WERI-Rb-1 (cell line): ENCODE measurements at places on chromosomes 2 and 18.

GRCh38 chr2:207423886-207424285 is 105.9 kb upstream of the CREB1 start:
- DNase-seq: no peak

DNA sequence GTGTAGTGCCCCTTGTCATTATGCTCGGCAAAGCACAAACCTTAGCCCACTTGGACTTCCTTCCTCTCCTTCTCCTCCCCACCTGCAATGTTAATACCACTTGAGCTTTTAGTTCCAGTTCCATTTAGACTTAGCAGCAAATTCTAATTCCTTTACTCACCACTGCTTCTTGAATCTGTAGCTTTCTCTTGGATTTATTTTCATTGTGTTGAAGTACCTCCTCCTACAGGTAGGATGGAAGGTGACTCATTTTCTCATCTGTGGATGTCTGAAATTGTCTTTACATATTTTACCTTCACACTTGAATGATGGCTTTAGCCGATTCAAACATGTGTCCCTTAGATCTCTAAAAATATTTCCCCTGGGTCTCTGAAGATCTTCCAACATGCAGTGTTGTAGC is 32.8 kb upstream of the BIN1 start:
- DNase-seq: no peak

GRCh38 chr18:58338141-58338540 is 290.8 kb downstream of the ALPK2 start:
- no peak for DNase-seq

DNA sequence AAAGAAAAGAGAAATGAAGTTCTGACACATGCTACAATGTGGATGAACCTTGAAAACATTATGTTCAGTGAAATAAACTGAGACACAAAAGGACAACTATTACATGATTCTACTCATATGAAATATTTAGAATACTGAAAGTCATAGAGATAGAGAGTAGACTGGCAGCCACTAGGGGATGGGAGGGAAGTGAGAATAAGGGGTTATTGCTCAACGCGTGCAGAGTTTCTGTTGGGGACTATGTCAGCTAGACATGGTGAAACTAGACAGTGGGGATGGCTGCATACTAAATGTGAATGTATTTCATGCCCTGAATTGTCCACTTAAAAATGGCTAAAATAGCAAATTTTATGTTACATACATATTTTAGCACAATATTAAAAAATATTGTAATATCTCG is 108.7 kb upstream of the ATL2 start:
- no peak for DNase-seq

GRCh38 chr2:225065882-225066281 is 23.6 kb upstream of the DOCK10 start:
- no peak for DNase-seq

GRCh38 chr2:2735041-2735440 is 404.0 kb upstream of the MYT1L start:
- DNase-seq: no peak

DNA sequence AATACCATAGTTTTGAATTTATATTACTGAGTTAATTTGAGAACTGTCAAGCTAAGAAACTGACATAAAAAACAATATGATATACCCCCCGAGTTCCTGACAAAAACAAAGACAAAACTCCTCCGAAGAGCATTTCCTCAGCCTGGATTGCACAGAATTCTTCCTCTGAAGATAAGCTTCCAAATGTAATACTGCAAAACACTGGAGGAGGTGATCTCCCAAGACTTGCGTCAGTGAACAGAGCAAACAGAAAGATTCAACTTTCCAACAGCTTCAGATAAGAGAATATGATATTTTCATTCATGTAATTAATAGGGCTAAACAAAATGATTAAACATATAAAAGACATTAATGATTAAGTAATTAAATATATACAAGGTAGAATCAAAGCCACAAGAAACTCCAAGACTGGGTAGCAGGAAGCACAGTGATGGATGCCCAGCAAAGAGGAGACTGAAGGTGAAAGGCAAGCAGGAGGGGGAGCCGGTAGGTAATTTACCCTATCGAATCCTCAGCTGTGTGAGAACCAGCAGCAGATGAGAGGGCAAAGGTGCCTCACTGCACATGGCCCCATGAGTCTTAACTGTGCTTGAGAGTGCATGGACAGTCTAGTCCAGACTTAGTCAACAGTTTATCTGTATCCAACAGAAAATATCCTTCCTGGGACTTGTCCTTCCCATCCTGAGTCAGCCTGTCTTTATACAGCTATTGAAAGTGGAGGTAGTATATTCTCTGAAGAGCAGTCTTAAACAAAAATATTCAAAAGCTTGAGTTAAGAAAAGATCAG is 18.3 kb upstream of the SERPINB3 start:
- DNase-seq: no peak

- DNase-seq: no peak
These were observed 217.1 kb downstream of the KLHL29 start for GRCh38 chr2:23602116-23602515.

DNA sequence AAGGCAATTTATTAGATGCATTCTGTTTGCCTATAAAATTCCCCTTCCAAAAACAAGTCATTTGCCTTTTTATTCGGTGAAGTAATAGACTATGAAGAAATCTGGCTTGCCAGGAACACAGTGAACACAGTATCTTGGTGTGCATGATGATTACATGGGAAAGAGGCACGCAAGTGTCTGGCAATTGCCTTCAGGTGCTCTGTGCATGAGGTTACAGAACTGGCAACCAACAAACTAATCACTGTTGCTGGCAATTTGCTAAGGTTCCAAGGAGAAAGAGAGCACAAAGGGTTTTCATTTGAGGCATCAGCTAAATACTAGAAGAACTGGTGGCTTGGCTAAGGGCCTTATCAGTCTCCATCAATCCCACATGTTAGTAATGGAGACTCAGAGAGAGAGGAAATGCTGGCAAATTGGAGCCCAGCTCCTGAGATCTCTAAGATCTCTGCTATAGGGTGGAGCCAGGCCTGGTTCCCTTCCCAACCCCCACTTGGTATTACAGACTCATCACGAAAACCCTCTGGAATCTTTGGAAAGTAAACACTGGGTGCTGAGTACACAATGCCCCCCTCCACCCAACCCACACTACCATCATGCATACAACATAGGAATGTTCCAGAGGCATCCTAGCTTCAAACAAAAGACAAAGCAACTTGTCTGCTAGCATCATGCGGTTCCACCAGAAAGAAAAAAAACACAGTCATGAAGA is 10.4 kb downstream of the RNF152 start:
- DNase-seq: no peak

GRCh38 chr2:37656512-37657423 is 14.7 kb downstream of the CDC42EP3 start:
- no peak for DNase-seq

GRCh38 chr2:240250985-240251847 is 110.8 kb upstream of the OTOS start:
- DNase-seq: peak; percentile 25

- DNase-seq: no peak
These were observed 165.9 kb upstream of the PGAP1 start for GRCh38 chr2:197092431-197092830.

DNA sequence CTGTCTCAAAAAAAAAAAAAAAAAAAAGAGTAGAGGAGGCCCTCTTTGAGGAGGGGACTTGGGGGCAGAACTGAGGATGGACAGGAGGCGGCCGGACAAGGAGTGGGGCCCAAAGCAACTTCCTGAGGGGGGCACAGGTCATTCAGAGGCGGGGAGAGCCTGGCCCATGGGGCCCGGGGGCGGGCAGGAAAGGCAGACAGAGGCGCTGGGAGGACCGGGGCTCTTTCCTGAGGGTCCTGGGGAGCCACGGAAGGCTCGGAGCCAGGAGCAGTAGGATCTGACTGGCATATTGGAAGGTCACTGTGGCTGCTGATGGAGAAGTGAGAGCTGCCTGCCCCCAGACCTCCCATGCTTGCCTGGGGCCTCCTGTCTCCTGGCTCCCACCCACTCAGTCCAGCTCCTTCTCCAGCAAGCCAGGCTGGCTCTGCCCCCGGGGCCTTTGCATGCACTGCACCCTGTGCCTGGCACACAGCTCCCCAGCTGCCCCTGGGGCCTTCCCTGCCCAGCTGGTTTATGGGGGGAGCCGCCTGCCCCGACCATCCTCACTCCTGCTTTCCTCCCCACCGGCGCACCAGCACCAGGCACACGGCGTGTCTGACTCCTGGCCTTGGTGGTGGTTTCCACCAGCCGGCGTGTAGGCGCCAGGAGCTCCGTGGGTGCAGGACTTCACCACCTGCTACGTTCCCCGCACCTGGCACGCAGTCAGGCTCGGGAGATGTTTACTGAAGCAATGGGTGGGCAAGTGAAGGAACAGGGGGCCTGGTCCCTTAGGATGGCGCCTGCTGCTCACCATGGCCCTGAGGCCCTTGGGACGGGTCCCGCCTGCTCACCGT is 5.6 kb downstream of the ESPNL start:
- DNase-seq: peak; percentile 6

DNA sequence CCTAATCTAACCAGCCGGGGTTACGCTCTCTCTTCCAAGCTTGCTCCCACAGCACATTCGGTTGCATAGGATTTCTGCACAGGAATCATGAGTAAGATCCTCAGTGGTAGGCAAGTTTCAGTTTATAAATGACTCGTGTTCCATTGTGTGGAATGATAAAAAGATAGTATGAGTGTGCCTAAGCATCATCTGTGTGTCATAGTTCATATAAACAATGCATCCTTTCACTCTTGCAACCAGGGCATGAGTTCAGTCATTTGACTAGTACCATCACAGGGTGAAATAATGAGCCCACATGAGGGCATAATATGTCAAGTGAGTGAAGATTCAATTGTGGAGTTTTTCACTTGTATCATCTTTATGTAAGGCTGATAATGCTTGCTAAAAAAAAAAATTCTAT is 417.1 kb upstream of the CDH2 start:
- no peak for DNase-seq

GRCh38 chr2:239721991-239722759 is 303.0 kb downstream of the NDUFA10 start:
- DNase-seq: no peak

DNA sequence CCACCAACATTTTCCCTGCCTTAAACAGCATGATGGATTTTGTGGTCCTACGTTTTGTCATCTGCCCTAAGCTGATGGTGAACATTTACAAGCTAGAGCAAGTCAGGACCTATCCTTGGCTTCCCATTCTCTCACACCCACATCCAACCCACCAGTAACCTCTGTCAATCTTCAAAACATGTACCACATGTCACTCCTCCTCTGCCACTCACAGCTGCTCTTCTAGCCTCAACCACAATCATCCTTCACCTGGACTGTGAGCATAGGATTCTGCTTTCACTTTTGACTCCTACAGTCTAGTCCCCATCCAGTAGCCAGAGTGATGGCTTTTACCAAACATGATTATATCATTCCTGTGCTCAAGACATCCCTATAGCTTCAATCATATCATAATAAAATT is 279.8 kb upstream of the DLGAP1 start:
- DNase-seq: no peak

- DNase-seq: no peak
These were observed 338.2 kb downstream of the EIPR1 start for GRCh38 chr2:3039188-3040065.

DNA sequence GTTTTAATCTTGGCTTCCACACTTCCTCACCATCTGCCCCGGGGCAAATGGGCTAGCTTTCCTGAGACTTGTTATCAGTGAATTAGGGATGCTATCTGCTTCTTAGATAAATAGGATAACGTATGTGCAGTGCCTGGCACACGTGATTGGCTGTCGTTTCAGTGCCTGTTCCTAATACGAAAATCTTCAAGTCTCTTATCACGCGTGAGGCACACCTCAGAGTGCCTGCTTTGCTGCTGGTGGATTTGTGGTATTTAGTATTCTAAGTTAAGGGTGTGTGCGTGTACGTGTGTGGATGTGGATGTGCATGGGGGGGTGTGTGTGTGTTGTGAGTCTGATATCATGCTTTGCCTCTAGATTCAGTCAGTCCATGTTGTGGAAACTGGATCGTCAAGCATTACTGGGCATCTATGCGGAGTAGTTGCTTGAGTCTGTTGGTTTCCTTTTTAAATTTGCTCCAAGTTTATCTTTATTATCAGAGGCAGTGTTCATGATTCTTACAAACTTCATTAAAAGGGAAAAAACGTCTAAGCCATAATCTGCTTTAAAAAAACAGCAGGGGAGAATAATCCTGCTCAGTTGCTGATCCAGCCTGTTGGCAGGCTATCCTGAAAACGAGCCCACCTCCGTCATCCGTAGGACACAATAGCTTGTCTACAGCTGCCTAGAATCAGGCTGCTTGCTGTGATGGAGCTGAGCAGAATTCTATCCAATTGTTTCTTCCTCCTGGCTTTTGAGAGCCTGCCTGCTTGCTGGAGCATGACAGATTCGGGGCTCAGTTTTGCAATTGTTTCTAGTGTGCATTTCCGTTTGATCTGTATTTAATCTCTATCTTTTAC is 6.6 kb downstream of the SH3RF3 start:
- peak; percentile 87 for DNase-seq

GRCh38 chr2:144322379-144322778 is 197.5 kb downstream of the ZEB2 start:
- DNase-seq: no peak

GRCh38 chr2:215787025-215787424 is 226.3 kb downstream of the MREG start:
- no peak for DNase-seq

- no peak for DNase-seq
These were observed 81.1 kb downstream of the RAPH1 start for GRCh38 chr2:203453858-203454451.

GRCh38 chr2:225122583-225123486 is 80.6 kb upstream of the DOCK10 start:
- peak; percentile 19 for DNase-seq

DNA sequence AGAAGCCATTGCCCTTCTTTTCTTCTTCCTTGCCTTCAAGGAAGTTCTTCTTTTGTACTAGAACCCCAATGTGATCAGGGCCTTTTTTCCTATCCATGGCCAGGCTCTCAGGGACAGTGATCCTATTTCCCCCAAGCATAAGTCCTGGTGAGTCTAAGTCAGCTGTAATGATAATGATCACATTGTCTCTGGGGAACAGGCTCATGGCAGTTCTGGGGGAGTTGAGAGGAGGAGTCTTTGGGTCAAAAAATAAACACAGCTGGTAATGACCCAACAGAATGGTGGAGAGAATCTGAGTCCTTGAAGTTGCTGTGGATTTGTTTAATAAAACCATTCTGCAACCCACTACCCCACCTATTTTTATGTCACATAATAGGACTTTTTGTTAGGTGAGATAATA is 96.6 kb downstream of the SOCS6 start:
- no peak for DNase-seq

DNA sequence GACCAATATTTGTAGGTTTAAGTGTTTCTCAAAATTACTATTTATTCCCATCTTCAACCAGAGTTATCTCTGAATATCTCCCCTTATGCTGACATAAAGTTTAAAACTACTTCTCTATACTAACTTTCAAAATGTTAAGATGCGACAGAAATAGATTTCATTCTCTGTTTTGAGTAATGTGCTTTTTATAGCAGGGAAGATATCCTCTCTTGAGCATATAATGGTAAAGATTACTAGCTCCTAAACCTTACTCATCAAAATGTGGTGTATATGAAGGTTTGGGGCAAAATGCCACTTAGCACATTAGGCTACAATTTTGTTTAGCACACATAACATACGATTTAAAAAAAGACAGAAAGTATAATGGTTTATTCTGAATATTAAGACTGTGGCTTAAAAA is 54.4 kb downstream of the CWC22 start:
- no peak for DNase-seq
